CD8-positive, alpha-beta T cell (primary cell): ENCODE measurements at places on chromosomes 11 and 22.

DNA sequence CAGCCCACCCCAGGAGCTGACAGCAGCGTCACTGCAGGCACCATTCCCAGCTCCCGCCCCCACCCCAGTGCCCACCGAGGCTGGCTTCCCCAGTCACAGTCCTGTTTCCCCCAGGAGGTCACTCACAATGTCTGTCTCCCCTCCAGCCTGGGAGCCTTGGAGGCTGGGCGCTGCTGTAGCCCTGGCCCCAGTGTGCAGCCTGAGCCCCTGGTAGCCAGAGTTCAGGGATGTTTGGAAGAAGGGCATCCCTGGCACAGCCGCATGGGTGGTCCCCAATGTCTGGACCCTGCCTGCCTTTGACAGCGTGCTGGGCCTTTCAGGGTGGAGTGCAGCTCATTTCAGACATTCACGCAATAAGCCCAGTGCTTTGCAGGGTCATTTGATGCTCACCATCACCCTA, 4.3 kb downstream of the CAPN5 start:
- no peak for DNase-seq

DNA sequence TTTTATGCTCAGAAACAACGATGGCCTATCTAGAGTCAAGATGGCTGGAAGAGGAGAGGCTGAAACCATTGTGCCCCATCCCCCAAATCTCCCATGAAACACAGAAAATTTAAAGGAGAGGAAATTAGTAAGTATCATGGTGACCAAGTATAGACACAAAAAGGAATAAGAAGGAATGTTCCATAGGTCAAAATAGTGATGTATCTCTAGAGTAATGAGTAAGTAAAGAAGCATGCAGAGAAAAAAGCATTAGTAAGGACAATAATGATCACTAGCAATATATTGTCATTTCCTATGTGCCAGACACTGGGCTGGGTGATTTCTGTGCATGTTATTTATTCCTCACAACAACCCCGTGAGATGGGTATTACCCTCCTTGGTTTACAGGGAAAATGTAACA, 2.6 kb upstream of the SLC22A24 start:
- no peak for DNase-seq

DNA sequence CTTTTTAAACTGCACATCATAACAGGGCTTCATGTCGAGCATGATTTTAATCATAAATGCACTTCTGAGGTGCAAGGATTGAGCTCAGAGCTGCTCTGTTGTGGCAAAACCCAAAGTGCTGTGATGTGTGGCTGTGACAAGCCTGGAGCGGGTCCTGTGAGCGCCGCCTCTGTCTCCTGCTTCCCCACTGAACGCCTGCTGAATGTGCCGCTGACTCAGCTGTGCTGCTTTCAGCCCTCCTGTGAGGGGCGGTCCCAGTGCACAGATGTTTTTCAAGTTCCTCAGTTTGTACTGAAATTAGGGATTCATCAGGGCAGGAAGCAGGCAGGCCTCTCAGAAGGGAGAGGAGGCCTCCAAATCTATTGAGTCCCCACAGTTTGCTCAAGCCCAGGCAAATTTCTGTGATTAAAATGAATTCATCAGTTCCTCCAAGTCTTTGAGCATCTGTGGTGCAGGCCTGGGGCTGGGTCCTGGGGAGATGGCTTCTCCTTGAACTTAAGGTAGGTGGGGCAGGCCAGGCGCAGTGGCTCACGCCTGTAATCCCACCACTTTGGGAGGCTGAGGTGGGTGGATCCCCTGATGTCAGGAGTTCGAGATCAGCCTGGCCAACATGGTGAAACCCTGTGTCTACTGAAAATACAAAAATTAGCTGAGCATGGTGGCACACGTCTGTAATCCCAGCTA, 3.0 kb upstream of the GTSE1 start:
- no peak for DNase-seq

DNA sequence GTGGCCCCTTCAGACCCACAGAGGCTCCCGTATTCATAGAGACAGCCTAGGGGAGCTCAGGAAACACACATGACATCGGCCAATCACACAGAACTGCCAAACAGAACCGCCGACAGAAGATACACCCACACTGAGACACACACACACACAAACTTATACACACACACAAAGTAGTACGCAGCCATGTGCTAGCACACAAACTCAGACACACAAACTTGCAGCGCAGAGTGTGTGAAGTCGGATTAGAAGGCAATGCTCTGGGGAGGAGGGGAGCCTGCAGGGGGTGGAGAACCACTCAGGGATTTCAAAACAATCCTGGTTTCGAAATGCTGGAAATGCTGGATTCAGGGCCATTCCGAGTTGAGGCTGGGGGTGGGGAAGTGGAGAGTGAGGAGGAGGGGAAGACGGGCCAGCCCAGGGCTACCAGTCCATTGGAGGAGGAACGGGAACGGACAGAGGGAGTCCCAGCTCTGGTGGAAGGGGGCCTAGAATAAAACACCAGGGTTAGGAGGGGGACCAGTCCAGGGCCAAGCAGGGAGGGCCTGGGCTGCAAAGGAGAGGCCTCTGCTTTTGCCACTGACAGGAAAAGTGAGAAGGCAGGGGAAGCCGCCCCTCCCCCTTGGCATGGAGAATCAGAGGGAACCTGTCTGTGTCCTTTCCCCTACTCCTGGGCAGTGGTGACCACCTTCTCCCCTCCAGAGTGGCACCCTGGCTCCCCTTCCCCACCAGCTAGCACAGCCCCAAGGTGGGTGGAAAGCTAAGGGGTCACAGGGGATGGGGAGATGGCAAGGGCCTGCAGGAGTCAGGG, 4.4 kb downstream of the BCL9L start:
- DNase-seq = peak; percentile 30

DNA sequence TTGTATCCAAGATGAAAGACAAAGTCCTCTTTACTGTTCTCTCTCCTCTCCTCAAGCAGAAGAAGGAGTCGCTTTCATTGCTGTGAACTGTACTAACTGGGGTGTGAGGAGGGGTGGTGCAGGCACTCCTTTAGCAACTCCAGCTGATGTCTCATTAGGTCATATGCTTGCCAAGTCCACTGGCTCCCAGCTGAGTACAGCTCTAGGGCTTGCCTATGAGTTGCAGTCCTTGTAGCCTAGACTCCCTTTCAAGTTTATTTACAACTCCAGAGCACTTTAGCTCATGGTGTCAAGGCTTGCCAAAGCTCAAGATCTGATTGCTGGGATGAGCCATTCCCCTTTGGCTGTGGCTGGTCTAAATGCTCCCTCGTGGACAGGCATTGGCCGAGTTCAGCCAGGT, 55.1 kb upstream of the PDGFD start:
- DNase-seq = no peak

DNA sequence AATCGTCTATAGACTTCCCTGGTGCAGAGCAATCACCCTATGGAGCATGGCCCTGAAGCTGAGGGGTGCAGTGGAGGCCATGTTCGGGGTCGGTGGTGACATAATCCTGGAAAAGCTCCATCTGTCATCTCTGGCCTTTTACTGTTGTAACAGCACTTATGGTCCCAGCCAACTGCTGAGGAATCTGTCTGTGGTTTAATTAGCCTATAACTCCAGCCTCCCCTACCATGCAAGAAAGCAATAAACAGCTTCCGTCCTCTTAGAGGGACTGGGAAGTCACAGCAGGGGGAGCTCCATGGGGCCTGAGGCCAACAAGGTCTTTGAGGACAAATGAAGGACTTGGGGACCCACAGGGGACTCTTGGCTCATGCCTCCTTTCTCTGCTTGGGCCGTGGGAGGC, 159.1 kb upstream of the NECTIN1 start:
- no peak for DNase-seq

GRCh38 chr11:100673063-100673462, 14.0 kb upstream of the ARHGAP42 start:
- no peak for DNase-seq

DNA sequence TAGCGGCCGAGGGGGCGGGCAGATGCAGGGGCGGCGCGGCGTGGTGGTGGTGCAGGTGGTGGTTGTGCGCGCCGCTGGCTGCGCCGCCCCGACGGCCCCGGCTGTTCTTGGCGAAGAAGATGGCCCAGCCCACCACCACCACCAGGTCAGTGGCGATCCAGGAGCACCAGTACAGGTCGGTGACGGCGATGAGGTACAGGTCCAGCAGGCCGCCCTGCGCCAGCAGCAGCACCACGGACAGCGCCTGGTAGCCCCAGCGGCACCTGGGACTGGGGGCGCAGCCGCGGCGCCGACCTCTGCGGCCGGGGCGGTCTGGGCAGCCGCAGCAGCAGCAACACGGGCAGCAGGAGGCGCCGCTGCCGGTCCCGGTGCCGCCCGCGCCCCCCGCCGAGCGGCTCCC, 879 bp downstream of the TMEM121B start:
- peak; percentile 75 for DNase-seq

GRCh38 chr11:123561431-123561800, 93.0 kb downstream of the SCN3B start:
- DNase-seq = no peak

DNA sequence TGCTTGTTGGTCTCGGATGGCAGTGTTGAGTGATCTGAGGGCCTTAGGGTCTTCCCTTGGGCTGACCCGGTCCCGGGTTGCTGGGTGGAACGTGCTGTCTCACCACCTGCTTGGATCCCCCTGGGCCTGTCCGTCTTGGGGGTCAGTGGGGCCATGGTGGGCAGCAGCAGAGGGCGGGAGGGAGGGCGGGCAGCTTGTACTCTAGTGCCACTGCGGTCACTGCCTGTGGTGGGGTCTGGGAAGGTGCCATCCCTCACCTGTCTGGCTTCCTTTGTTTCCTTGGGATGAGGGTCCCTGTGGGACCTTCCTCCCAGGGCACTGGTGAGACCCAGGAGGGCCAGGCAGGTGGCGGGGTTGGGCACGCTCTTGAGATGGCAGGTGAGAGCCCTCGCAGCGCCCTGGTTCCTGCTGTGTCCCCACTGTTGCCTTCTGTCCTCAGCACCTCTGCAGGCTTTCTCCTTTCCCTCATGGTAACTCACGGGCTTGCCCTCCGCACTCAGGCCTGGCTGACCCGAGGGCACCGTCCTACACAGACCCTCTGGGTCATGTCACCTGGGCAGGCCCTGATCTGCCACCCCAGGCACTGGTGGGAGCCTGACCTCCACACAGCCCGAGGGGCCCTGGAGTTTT, 34.2 kb downstream of the TBC1D22A start:
- no peak for DNase-seq

DNA sequence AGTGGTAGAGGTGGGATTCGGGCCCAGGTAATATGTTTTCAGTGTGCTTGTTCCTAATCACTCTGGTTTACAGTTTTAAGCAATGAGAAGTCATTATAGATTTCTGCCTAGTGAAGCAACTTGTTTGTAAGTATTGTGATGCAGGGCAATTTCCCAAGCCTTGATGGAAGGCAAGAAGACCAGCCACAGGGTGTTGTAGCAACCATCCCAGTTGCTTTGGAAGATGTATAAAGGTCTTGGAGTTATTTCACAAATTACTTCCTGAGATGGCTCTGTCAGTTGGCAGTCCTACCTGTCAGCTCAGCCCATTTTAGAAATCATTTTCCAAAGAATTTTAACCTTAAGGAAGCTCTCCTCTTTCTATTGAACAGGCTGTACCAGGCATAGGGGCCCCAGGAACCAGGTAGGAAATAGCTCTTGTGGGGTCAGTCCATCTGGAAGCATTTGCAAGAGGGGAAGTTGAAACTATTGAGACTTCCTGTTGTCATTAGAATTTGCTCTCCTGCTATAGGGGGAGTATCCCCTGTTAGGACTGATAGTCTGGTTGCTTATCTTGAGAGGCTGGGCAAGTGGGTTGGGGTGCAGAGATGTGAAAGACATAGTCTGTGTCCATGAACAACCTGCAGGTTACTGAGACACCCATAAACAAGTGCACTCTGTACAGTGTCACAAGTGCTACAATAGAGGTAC, 47.9 kb downstream of the STIM1 start:
- no peak for DNase-seq

- no peak for DNase-seq
Observed at GRCh38 chr22:29756341-29756740, 10.5 kb downstream of the ZMAT5 start.

DNA sequence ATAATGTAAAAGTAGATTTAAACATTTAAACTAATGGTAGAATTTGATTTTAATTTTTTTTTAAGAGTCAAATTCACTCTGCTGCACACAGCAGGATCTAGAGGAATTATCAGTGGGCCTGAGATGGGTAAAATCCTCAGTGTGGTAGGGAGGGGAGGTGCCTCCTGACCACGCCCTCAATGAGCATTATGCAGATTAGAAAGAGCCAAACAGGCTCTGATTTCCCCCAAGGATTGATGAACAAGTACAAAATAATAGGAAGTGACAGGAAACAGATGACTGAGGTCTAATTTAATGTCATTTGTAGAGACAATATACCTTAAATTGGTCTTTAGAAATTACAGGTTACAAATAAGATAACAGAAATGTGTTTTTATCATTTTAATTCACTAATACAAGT, 155.2 kb downstream of the DCDC1 start:
- DNase-seq = no peak

- DNase-seq = no peak
Observed at GRCh38 chr11:21470521-21470920, 722.4 kb upstream of the ANO5 start.

DNA sequence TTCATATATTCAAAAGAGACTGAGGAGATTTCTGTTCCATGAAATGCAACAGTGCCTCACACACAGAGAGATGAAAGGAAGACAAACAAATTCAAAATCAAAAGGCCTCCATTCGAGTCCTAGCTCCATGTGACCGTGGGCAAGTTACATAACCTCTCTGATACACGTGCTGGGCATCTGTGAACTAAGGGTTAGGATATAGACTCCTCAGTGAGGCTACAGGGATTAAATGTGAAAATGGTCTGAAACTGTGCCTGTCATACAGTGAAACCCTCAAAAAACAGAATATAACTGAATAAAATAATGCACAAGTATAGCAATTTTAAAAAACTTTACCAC, 111.8 kb upstream of the MTMR2 start:
- no peak for DNase-seq

DNA sequence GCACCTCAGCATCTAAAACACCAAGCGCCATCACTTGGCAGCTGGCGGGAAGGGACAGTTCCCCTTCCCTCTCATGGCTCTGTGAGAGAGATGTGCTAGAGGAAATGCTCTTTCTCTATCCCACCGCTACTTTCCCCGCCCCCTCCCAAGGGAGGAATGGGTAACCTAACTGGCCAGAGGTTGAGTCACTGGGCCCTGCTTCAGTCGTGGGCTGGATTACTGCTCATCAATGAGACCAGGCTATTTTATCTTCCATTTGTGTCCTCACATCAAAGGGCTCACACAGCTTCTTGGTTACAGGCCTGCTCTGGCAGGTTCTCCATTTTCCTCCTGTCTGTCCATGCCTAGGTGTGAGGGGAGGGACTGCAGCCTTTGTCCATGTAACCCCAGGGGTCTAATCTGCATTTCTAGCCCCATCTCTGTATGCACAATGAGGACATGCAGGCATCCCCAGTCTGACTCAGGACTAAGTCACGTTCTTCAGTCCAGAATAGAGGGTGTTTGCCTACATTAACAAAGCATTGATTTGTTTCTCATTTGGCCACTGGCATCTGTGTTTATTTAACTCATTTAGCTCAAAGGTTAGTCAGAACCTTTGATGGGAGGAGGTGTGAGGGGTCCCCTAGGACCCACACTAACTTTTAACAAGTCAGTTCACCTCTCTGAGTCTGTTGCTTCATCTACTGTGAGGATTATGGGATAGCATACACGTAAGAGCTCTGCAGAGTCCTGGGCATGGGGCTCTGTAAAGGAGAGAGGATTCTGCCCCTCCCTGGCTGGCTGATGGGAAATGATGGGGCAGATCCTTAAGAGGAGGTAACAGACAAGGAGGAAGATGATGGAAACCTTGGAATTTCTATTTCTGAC, 99.1 kb downstream of the XRRA1 start:
- DNase-seq = no peak
